Hematopoietic multipotent progenitor cell treated with erythropoietin and hydrocortisone succinate and interleukin-3 and kit ligand, for 8 days (in vitro differentiated cells): ENCODE measurements at places on chromosomes 4 and X.
A peak's percentile ranks its signal among the peaks of the same experiment; 100 is the strongest.

DNA sequence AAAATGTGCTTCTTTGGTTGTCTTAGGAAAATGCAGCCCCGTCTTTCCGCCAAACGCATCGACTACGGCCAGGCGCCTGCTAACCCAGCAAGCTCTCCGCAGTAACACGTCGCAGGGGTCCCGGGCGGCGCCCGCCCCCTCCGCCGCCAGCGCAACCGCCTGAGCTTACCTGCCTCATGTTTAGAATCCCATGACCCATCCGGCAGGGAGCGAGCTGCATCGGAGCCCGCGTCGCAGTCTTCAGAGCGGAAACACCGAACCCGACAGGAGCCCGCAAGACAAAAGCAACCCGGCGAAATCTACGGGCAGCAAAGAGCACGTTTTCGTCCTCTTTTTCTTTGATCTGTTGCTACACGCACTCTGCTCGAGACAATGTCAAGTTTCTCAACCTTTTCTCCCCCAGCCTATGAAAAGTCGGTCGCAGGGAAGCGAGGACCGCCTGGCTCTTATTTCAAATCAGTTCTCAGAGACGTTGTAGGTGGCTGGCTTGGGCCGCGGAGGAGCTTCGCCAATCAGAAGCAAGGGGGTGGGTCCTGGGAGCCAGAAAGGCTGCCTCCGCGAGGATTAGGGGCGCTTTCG, at the start of gene MID1:
TSS of gene MID1 (minus strand) at position 465 of the 579 bp plus-strand sequence. CDS start 53,038 bp downstream, outside the sequence.
- no peak for DNase-seq

- no peak for DNase-seq
Observed at GRCh38 chr4:8618961-8619720, 26.6 kb downstream of the CPZ start.

DNA sequence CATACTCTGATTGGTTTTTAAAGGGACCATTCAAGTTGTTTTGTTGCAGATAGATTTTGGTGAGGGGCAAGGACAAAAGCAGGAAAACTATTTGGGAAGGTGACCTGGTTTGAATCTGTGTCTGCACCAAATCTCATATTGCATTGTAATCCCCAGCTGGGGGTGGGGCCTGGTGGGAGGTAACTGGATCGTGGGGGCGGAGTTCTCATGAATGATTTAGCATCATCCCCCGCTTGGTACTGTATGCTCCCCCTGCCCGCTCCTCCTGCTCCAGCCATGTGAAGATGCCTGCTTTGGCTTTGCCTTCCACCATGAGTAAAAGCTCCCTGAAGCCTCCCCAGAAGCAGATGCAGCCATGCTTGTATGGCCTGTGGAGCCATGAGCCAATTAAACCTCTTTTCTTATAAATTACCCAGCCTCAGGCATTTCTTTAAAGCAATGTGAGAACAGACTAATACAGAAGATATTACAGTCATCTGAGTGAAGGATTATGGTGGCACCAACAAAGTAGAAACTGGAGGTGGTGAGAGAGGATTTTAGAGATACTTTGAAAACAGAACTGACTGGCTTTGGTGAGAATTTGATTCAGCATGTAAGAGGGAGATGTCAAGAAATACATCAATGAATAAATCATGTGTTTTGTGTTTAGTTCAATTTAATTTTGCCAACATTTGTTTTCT, 14.4 kb downstream of the IL21 start:
- DNase-seq = no peak

- no peak for DNase-seq
Observed at GRCh38 chr4:134057356-134057755, 144.2 kb downstream of the PABPC4L start.

DNA sequence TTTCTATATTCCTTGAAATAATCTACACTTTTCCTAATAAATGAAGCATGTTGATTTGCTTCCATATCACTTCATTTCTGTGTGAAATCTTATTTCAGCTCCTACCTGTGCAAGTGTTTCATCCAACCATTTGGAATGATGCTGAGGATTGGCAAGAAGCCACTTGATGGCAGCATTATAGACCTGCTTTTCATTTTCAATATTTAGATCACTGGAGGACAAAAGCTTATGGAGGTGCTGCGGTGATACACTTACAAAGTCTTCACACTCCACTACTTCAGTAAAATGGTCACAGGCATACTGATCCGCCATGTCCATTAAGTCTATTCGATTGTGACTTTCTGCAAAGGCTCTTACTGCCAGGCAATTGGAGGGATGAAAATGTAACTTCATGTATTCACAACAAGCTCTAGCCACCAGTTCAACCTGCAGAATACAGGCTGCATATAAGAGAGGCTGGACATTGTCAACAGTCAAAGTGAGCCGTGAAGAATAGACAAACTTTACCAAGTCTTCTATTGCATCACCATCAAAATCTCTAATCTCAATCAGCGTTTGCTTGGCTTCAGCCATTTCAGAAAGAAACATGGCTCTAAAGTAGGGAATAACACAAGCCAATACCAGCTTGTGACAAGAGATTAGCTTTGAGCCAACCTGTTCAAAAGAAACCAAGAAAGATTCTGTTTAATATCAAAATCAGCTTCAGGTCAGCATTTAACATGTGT, 35.1 kb downstream of the KLHL8 start:
- DNase-seq = no peak

- peak; percentile 42 for DNase-seq
Observed at GRCh38 chr4:37685161-37685822, 884 bp downstream of the RELL1 start.
